G401 (cell line): ENCODE measurements at places on chromosomes 12 and 14. TPM values are rescaled to one million over a fixed set of nuclear protein-coding genes. Genes with fewer than 3 reads are reported as not detected.

The CLEC9A gene
- not detected in 2 replicates for total RNA-seq

The SYT1 gene
- total RNA-seq: not detected in 2 replicates

The PPP1R36 gene
- total RNA-seq: 0.25 TPM in 1 of 2 replicates, not detected in the other

The BCL2L2 gene
- total RNA-seq: 16.4 and 17.3 TPM in 2 replicates

The TDP1 gene
- 61.9 and 62.4 TPM in 2 replicates for total RNA-seq

The CALM1 gene
- total RNA-seq: 159 and 239 TPM in 2 replicates

The IKBIP gene
- total RNA-seq: 43.8 and 50.4 TPM in 2 replicates

GRCh38 chr12:2343681-2344080, 290.9 kb downstream of the CACNA1C start:
- no peak for DNase-seq

GRCh38 chr14:72851635-72852034, 42.3 kb downstream of the DPF3 start:
- no peak for DNase-seq

DNA sequence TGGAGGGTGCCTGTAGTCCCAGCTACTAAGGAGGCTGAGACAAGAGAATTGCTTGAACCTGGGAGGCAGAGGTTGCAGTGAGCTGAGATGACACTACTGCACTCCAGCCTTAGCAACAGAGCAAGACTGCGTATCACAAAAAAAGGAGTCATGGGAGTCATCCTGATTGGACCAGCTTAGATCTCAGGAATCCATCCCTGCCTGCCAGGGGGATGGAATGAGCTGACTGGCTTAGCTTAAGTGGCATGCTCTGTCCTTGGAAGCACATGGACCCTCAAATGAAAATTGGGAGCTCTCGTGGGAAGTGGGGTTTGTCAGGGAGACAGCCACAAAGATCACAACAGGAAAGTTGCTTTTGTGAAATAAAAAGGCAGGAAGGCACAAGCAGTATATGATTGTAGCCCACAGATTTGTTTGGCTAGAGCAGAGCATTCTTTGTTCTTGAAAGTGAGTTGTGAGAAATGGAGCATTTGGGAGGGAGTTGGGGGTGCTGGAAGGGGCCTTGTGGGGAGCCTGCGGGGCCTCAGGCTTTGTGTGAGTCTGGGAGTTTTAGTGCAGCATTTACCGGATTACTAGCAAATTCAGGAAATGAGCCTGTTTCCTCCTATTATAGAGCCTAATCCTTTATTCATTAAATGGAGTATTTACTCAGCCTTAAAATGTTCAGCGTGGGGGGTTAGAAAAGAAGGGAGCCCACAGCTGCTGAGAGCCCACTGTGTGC, 30.7 kb downstream of the DGLUCY start:
- no peak for DNase-seq

- DNase-seq: no peak
Observed at GRCh38 chr12:121452340-121452984, 52.5 kb downstream of the RNF34 start.

GRCh38 chr14:53510281-53510912, 357.3 kb upstream of the DDHD1 start:
- DNase-seq: no peak

GRCh38 chr12:3117591-3118015, 40.4 kb downstream of the TSPAN9 start:
- peak; percentile 56 for DNase-seq

GRCh38 chr14:82009993-82010392, 476.3 kb upstream of the SEL1L start:
- DNase-seq: no peak

- no peak for DNase-seq
Observed at GRCh38 chr12:53977596-53978445, 3.1 kb upstream of the HOTAIR start.

GRCh38 chr12:106137530-106138356, 1.0 kb downstream of the NUAK1 start:
- peak; percentile 75 for DNase-seq

- DNase-seq: peak; percentile 44
Observed at GRCh38 chr14:91115986-91116770, 2.3 kb downstream of the DGLUCY start.

DNA sequence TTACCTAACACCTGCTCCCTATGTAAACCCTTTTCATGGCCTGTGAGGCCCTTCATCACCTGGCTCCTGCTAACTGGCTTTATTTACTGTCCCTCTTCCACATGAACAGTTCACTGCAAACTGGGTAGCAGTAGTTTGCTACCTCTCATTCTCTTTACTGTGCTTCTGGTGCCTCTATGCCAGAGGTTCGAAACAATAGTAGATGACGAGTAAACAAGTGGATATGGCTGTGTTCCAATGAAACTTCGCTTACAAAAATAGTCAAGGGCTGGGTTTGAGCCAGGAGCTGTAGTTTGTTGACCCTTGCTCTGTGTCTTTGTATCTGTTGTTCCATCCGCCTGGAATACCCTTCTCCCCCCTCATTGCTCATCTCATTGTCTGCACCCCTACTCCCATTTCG, 233.6 kb upstream of the RMST start:
- no peak for DNase-seq

DNA sequence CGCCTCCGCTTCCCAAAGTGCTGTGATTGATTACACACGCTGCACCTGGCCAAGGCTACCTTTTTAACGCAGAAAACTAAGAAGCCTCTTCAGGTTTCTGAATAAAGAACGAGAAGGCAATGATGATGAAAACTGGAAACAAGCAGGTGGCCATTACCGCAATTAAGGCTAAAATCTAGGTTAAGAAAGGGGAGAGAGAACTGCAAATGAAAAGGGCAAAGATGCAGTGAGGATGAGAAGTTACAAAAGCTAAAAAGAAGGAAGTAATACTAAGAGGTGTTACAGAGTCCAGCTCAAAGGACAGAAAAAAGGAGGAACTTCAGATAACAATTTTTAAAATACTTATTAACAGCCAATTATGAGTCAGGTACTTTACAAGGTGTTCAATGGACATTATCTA, 79.7 kb downstream of the DUSP16 start:
- no peak for DNase-seq

DNA sequence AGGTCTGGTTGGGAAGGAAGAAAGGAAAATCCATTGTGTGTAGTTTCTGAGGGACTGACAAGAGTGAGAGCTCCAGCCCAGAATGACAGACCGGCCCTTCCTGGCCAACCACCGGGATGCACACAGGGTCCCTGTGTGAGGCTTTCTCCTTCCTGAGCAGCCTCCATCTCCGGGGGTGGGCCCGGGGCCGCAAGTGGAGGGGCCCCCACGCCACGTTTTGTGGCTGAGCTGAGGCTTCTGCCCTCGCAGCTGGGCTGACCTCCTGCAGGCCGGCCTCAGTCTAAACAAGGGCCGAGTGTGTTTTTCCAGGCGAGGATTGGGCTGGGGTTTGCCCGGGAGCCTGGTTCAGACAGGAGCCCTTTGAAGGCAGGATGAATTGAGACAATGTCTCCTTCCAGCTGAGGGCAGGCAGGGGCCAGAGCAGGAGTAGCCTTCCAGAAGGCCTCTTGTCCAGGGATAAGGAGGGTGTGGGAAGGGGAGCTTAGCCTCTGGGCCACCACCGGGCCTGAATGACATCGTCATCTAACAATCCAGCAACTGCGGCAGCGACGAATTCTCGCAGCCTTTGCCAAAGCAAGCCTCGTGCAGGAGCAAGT, 96.5 kb upstream of the NCOR2 start:
- DNase-seq: no peak

DNA sequence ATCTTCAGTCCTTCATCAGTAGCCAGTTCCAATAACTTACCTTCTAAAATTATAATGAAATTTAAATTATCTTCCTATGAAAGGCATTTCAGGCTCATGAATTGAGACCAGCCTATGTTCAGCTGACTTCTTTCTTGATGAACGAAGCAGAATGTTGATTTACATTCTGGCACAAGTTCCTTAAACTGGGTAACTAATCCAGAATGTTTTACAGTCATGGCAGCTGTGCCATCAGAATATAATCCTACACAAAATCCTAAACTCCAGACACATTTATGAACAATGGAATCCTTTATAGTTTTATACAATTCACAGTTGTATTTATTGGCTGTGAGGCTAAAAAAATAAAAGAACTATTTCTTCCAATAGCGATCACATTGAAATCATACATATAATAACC, 97.3 kb upstream of the CPM start:
- DNase-seq: no peak

DNA sequence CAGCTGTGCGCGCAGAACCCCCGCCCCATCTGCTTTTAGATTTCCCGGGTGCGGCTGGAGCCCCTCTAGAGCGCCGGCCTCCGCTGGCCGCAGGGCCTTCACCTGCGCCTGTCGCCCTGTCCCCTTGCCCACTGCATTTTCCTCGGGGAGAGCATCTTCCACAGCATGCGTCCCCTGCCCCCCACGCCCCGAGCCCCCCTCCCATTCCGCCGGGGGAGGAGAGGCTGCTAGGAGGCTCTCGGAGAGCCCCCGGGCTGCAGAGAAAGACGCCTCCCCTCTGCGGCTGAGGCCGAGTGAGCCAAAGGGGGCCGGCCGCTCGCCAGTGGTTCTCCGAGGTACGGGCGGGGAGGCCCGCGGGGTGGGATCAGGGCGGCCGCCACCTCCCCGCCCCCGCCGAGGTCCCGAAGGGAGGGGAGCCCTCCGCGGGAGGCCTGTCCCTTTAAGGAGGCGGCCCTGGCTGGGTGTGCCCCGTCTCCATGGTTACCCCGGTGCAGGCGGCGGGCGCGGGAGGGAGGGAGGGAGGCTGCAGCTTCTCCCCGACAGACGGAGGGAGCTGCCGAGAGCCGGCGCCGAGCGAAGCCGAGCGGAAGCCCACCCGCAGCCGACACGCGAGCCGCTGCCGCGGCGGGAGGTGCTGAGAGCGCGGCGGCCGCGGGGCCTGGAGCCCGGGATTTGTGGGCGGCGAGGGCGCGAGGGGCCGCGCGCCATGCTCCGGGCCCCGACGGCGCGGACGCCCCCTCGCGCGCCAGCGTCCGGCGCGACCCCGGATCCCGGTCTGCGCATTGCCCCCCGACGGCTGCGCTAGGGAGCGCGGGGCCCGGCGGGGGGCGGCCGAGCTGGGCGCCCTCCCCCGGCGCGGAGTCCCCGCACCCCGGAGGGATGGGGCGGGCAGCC, at the start of gene KCNH3:
TSS of gene KCNH3 (plus strand) at position 521 of the 894 bp plus-strand sequence. CDS start 387 bp downstream, outside the sequence.
- DNase-seq: peak; percentile 82

DNA sequence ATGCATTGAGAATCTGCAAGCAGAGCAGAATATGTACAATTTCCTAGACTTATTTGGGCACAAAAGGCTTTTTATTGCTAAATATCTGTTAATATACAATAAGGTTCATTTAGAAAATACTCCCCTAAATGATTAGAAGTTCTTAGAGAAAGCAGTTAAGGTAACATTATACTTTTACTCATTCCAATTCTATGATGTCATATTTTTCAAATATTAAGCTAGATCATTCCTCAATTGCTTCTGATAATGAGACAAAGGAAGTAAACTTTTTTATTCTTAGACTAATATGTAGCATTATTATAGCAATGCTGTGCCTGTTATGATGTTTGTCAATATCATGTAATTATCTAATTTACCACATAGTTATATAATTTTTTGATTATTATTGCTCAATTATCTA, 447.0 kb downstream of the SLC16A7 start:
- DNase-seq: no peak

DNA sequence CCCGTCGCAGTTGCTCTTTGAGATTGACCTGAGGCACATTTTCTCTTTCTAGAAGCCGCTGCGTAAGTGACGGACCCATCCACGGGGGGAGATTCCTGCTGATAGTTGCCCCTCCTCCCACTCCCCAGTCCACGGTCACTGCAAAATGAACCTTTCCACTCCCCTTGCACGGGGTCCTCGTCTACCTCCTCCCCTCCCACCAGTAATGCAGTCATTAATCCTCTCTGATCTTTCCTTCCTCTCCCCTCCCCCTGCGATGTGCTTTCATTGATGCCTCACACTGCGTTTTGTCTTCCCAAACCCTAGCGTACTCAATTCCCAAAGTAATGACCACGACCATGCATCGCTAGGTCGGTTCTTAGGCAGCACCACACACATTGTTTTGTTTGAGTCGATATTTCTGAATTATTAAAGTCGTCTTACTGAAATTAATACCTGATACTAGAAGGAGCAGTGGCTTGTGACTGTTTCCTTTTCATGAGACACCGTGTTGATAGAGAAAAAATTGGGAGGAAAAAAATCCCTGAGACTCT, 857 bp downstream of the ETNK1 start:
- DNase-seq: peak; percentile 56

DNA sequence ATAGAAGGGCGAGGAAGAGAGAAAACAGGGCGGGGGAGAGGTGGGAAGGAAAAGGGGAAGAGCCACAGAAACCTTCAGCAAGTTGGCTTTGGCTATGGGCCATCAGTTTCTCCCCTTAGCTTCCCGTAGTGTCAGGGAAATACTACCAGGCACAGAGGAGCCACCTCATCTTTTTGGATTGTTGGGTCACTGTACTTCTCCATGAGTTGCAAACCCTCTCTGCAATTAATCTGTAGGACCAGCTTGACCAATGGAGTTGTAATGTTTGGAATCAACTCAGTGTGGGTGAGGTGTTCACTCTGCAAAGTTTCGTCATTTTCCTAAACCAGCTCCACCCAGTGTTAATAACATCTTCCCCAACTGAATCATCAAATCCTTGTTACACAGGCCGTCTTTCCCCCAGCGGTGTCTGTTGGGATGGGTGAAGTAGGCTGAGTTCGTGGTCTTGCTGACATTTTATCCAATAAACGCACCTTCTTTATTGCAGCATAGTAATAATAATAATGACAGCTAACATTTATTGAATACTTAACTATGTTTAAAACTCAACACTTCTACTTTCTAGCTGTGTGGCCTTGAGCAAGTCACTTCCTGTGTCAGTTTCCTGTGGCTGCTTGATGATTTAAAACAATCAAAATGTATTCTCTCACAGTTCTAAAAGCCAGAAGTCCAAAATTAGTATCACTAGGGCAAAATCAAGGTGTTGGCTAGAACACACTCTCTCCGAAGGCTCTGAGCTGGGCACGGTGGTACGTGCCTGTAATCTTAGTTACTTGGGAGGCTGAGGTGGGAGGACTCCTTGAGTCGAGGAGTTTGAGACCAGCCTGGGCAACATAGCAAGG, 8.1 kb upstream of the GLTP start:
- DNase-seq: no peak

- DNase-seq: no peak
Observed at GRCh38 chr12:88417531-88417930, 162.7 kb downstream of the KITLG start.

DNA sequence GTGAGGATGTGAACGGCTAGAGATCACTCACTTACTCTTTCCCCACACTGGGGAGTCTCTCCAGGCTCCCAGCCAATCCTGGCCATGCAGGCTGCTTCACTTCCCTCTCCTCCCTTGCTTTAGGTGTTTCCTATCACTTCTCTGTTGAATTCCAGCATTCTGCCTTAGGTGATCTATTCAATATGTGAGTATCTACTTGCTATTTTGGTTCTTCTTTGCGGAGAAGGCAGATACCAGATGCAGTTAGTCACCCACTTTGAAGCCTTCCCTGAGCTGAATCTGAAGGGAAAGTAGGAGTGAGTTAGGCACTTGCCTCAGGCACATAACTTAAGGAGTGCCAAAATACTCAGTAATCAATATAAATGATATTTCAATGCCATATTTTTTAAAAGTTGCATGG, 36.0 kb upstream of the FAR2 start:
- DNase-seq: no peak
